ENCODE measurements at places on chromosomes 4 and X.

GRCh38 chrX:155389634-155390033, 7.7 kb downstream of the F8A2 start:
- no peak for DNase-seq

- DNase-seq: peak; percentile 64
These were observed 23.9 kb upstream of the GATB start for GRCh38 chr4:151784706-151785105.

- no peak for DNase-seq
These were observed 104.9 kb upstream of the PSAPL1 start for GRCh38 chr4:7539659-7540058.

- DNase-seq: peak; percentile 56
These were observed at the start of gene CC2D2A for GRCh38 chr4:15469402-15470127. CC2D2A (plus strand) TSS chr4:15469882; CDS start chr4:15475933, 6,051 bp downstream.

- DNase-seq: no peak
These were observed 977.1 kb upstream of the PRKX start for GRCh38 chrX:4690521-4690920.

- DNase-seq: no peak
These were observed 324.1 kb downstream of the DHX15 start for GRCh38 chr4:24260133-24260715.

DNA sequence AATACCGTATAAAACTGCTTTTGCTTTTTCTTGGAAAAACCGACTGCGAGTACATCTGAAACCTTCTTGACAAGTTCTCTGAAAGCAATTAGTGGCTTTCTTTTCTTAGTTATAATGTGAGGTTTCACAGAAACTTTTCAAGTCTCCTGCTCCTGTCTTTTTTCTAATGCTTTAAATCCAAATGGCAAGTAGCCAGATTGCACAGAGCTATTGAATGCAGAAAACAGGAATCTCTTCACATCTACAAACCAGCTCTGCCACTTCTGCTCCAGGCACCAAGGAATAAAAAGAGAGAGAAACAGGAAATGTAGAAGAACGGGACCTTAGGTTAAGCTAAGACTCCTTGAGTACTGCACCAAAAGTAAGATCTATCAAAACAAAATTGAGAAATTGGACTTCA, 267.3 kb upstream of the TET2 start:
- DNase-seq: no peak

- DNase-seq: no peak
These were observed 11.8 kb downstream of the CASP6 start for GRCh38 chr4:109691411-109691920.

DNA sequence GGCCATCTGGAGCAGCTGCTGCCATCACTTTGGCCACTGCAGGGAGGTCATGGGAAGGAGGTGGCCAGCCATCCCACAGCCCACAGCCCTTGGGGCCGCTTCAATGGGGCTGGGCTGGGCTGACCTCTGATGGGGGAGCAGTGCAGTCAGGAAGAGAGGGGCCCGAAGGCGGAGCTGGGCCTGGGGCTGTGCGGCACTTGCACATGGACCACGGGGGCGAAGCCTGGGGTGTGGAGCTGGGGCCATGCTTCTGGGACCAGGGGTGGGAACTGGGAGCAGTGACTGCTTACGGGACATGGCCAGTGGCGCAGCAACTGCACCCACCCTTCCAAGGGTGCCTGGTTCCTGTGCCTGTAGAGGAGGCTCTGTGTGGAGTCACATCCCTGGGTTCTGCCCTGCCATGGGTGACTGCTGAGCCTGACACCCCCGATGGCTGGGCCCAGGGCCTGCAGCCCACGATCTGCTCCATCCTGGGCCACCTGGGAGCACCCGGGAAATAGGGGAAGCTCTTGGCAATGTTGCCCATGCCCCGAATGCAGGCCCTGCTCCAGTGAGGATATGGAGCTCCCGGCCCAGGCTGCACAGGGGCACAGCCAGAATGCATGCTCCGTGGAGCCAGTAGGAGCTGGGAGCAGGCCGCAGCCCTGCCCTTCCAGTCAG, 22.4 kb upstream of the SULT1B1 start:
- DNase-seq: no peak

DNA sequence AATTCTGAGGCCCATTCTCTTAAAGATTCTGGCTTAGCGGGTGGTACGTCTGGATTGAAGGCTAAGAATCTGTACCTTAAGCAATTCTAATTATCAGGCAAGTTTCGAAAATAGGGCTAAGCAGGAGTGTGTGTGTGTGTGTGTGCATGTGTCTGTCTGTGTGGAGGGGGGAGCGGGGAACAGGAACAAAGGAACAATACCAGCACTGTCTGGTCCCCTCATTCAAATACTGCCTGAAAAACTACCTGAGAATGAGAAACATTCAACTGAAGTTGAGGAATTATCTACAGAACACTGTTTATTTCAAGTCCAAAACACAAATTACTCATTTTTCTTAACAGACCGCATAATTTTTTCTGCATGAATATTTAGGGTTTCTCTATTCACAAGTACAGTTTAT, 18.6 kb downstream of the PGRMC2 start:
- DNase-seq: no peak

GRCh38 chrX:130097507-130098209, 12.6 kb downstream of the ELF4 start:
- peak; percentile 74 for DNase-seq

DNA sequence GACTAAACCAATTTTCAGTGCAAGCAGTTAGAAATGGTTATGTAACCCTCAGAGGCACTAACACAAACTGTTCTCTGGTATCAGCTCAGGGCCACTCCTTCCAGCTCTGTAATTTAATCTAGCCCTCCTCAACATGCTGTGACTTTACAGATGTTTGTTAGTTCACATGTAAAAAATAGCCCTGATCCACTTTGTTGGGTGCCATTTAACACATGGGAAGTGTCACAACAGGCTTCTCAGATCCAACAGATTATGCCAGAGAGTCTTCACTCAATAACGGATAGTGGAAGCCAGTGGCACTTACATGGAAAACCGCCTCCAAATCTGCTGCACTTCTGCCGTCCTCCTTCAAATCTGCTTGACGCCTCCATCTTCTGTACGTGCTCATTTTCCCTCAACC, 51.6 kb downstream of the ATP8A1 start:
- DNase-seq: no peak

All from large intestine (tissue), 12 donors.